ENCODE measurements at places on chromosomes 4 and X. TPM values are rescaled to one million over a fixed set of nuclear protein-coding genes. Genes with fewer than 3 reads are reported as not detected.

Gene FGA
- 17.4 TPM for total RNA-seq

Gene DGKK
- total RNA-seq = not detected

Gene PABPC1L2B
- not detected for total RNA-seq

Gene AVPR2
- not detected for total RNA-seq

Gene SFRP2
- not detected for total RNA-seq

Gene GPR173
- total RNA-seq = not detected

Gene FAM133A
- 0.94 TPM for total RNA-seq

Gene POU3F4
- total RNA-seq = not detected

Gene TAF7L
- 0.10 TPM for total RNA-seq

Gene PAK3
- total RNA-seq = not detected

Gene GLOD5
- not detected for total RNA-seq

Gene TRPC5OS
- total RNA-seq = not detected

Gene GUCY1A1
- total RNA-seq = not detected

Gene MTNR1A
- total RNA-seq = 0.35 TPM

Gene GAB1
- total RNA-seq = 2.2 TPM

Gene FGF5
- total RNA-seq = 0.25 TPM

Gene NKX3-2
- total RNA-seq = 0.12 TPM

Gene HERC6
- total RNA-seq = 3.0 TPM

Gene DMD
- 0.05 TPM for total RNA-seq

Gene IRS4
- not detected for total RNA-seq

Gene MAGEB2
- not detected for total RNA-seq

Gene MAGEA6
- 12.0 TPM for total RNA-seq

Gene ADAMTS3
- not detected for total RNA-seq

Gene RAB40AL
- not detected for total RNA-seq

Gene FOXR2
- total RNA-seq = not detected

Gene MAGEA1
- not detected for total RNA-seq

Gene GYG2
- total RNA-seq = 4.9 TPM

Gene RPA4
- total RNA-seq = 0.35 TPM

Gene IL15
- total RNA-seq = 10.6 TPM

Gene LRAT
- not detected for total RNA-seq

Gene ACOT9
- total RNA-seq = 105 TPM

Gene FAM47A
- total RNA-seq = not detected

Gene TBC1D8B
- total RNA-seq = 1.3 TPM

Gene CT55
- not detected for total RNA-seq

Gene ARX
- 0.39 TPM for total RNA-seq

Gene ZCCHC18
- total RNA-seq = 0.17 TPM

Gene PRSS12
- 0.44 TPM for total RNA-seq

Gene XAGE3
- total RNA-seq = not detected

Gene FRG2
- total RNA-seq = not detected

Gene LRPAP1
- 136 TPM for total RNA-seq

Gene STBD1
- 10.1 TPM for total RNA-seq

Gene MAP9
- 5.1 TPM for total RNA-seq

Gene RHOXF2
- total RNA-seq = not detected

Gene GLRA3
- not detected for total RNA-seq

Gene SLC7A11
- total RNA-seq = 17.3 TPM

Gene P2RY4
- total RNA-seq = 0.13 TPM

Gene BRS3
- not detected for total RNA-seq

Gene RPL34
- total RNA-seq = 955 TPM

Gene STPG2
- not detected for total RNA-seq

Gene MAGT1
- total RNA-seq = 49.0 TPM

Gene IL2
- not detected for total RNA-seq

Gene EGFL6
- 0.06 TPM for total RNA-seq

Data from A549 treated with GW870086 at 1 μM for 4 hours (cell line).